OCI-M1 (cell line): ENCODE measurements at places on chromosomes 16 and 17.

DNA sequence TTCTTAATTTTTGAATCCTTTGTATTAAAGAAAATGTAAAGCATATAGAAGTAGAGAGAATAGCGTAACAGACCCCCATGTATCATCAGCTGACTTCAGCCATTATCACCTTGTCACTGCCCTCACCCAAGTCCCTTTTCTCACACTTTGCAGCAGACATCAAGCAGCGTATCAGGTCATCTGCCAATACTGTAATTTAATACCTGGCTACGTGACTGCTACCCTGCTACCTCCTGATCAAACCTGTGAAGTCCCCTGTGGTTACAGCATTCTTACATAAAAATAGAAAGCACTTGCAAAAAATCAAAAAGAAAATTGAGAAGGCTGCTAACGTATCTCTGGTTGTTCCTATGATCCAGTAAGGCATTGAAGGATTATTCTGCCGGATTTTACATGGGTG lies 96.4 kb downstream of the PLCG2 start:
- no peak for DNase-seq

GRCh38 chr16:84746875-84747274 lies 47.1 kb downstream of the USP10 start:
- peak; percentile 7 for DNase-seq

DNA sequence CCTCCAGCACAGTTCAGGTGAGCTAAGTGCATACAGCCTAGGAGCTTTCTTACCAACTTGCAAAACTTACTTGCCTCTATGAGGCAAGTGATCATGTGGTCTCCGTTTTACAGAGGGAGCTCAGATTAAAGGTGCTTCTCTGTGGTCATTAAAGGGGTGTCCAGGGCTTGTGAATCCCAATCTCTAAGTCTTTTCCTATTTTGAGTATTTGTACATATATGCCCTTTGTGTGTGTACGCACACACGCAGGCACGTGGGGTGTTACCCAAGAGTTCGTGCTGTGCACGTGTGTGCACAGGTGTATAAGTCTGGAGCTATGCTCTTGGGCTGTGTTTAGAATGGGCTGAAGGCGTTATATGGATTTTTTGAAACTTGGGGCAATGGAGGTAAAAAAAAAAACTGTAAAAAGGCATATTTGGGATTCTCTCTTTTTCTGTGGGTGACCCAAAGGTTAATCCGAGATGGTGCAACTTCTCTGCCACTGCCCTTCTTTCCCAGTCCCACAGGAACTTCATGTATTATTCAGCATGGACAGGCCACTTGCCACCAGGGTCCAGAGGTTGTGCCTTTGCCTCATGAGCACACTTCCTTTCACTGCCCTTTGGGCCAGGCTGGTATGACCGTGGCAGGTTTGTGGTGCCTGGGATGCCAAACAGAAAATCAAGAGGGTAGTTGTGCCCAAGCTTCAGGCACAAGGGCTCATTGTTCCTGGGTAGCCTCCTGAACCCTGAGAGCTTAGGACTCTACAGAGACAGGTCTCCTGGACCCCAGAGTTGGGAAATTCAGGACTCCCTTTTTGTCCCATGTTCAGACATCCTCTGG lies 1.5 kb downstream of the ABCC3 start:
- no peak for DNase-seq

- peak; percentile 30 for DNase-seq
Observed at GRCh38 chr17:14672830-14673229, 371.9 kb downstream of the HS3ST3B1 start.

- DNase-seq: no peak
Observed at GRCh38 chr17:59941131-59941530, 23.4 kb downstream of the RNFT1 start.

DNA sequence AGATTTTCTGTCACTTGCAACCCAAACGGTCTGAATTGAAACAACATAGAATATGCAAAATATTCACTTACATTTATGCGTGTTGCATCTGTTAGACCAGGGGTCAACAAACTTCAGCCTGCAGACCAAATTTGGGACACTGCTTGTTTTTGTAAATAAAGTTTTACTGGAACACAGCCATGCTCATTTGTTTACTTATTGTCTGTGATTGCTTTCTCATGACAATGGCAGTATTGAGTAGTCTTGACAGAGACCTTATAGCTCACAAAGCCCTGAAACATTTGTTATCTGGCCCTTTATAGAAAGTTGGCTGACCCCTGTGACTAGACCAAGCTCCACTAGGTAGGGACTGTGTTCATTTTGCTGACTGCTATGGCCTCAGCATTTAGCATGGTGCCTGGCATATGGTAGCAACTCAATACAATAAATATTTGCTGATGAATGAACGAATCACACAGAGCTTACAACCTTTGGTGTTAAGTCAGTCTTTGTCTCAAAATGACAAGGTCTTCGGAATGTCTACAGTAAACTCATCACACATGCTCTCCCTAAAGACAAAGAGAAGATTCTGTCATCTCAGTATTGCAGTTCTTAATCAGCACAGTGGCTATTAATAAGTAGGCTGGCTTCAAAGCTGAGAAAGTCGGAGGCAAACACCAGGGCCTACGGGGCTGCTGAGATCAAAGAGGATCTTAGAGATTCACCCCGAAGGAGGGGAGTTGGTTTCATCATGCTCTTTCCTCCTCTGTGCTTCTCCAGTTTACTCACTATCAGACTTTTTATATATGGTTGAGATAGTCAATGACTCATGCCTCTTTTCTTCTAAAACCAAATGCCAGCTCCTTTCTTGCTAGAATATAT lies 95.2 kb upstream of the AXIN2 start:
- no peak for DNase-seq

DNA sequence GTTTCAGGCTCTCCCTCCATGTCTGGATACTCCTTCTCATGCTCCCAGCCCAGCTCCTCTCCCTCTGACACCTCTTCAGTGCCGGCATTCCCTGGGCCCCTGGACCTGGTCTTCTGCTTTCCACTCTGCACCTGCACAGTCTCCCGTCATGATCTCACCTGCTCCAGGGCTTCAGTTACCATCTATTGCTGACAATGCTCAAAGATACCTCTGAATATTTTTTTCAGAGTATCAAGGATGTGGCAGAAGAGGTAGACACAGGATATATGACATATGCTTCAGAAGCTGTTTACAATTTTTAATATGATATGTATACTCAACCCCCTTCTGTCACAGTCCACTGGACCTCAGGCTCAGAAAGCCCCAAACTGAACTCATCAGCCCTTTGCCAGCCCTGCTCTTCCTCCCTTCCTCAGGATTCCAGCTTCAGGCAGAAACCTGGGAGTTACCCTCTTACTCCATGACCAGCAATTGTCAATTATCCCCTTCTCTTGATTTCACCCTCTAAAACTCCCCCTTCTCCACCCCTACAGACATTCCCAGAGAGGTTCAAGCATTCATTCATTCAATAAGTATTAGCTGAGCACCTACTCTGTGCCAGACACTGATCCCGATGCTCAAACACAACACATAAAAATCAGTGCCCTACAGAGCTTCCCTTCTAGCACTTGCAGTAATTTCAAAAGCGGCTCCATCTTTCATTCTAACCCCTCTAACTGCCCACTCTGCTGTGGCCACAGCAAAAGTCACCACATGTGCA lies 7.8 kb upstream of the MLLT6 start:
- no peak for DNase-seq

DNA sequence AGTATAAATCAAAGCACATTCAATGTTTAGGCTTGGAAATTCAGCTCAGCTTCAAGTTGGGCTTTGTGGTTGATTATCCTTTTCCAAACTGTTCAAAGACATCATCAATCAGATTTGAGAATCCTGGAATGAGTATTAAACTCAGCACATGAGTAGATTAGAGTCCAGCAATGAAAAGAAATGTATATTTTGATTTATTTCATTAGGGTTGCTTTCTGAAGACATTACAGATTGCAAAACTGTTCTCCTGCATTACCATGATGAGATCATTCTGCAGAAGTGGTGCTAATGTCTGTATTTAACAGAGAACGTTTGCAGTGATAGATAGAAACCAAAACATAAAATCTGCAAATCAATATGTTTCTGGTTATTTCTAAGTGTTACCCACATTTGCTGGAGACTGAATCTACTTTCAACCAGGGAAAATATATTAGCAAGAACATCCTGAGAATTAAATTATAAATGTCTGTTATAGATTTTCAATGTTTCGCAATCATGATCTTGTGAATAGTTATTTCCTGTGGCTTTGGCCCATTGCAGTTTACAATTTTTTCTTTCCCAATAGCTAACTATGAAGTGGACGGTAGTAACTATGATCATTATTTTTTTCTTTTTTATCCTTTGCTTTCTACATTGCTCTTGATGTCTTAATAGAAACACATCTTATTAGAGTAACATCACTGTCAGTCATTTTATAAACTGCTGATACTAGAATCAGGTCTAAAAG lies 1125.7 kb upstream of the GOT2 start:
- no peak for DNase-seq

DNA sequence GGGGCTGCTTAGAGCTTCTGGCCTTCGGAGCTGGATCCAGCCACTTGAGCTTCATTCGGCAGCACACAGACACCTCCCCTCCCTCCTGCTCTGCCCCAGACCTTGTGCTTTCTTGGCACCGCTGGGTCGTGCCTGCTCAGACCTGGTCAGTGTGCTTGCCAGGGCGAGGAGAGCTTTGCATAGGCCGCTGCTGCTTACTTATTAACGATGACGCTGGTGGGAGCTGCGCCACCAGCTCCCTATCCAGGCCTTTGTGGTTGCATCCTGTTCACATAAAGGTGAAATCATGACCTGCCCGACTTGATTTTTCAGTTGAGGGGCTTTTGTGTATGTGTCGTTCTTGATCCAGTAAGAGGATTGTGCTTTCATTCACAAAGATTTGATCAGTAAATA lies 101.1 kb downstream of the MSI2 start:
- DNase-seq: no peak

- no peak for DNase-seq
Observed at GRCh38 chr17:66980896-66981295, 16.4 kb downstream of the CACNG4 start.
